ENCODE measurements at places on chromosomes 13 and 19.

DNA sequence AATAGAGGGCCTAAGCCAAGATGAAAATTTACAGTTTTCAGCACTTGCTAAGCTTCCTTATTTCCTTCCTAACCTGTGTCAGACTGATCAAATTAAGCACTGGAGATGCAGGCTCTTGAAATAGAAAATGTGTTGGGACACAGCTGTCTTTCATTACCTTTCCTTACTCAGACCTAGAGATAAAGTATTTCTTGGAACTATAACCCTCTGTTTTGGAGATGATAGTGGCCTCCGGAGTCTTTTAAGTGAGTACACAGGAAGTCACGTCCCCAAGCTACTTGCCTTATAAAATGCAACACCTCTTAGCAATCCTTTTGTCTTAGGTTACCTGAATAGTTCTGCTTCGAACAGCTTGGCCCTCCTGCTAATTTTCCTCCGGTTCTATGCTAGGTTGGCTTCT, 12.4 kb upstream of the AKAP11 start:
- no peak for DNase-seq

GRCh38 chr13:51380269-51380668, 40.8 kb downstream of the SERPINE3 start:
- DNase-seq = no peak

- no peak for DNase-seq
Measured at GRCh38 chr19:33390101-33390907, 16.8 kb downstream of the CEBPG start.

GRCh38 chr19:2716275-2716650, 4.9 kb downstream of the DIRAS1 start:
- DNase-seq = no peak

DNA sequence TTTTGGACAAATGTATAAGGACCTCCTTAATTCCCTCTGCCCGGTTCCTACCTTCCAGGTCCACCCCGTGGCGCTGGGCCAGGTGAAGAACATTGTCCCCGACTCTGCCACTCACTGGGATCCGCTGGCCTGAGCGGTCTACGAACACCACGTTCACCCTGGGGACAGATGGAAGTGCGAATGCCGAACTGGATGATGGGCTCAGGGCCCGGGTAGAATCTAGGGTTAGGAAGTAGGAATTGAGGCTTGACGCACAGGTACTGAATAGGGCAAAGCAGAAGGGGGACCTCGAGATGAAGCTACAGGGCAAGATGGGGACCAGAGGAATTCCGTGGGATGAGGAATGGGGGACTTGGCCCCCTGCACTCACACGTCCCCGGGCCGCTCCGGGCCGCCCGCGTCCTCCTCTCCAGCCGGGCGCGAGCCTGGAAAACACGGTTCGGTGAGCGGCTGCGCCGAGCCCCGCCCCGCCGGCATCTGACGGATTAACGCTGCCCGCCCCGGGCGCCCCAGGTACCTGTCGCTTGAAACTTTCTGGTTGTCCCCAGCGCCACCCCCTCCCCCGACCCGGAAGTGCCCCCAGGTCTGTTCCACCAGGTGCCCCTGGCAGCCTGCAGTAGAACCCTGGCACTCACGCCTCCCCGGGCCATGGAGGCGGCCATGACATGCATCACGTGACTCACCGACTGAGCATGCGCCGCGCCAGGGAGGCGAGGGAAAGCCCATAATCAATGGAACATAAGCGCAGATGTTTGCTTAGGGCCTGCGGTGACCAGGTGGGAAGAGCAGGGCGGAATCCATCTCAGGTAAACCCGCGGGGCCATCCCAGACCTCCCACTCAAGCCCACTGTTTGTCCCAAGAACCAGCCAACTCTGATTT, at the start of gene FDX2:
TSS of gene FDX2 (minus strand) at position 681 of the 880 bp plus-strand sequence. CDS start at position 662, 19 bp downstream.
- peak; percentile 94 for DNase-seq

DNA sequence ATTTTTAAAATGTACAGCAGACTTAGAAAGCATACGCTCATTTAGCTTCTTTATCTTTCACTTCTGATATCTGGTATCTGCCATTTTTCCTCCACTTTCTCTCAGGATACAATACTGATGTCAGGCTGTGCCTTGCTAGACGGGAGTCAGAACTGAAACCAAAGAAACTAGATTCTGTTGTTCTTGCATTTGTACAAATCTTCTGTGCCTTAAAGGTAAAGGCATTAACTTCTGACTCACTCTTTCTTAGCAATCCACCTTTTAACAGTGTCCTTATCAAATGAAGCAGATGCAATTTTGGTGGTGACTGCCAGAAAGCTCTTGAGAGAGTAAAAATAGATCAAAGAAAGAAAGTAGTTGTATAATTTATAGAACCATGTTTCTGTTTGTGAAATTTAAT, 370.4 kb downstream of the PCDH20 start:
- no peak for DNase-seq

DNA sequence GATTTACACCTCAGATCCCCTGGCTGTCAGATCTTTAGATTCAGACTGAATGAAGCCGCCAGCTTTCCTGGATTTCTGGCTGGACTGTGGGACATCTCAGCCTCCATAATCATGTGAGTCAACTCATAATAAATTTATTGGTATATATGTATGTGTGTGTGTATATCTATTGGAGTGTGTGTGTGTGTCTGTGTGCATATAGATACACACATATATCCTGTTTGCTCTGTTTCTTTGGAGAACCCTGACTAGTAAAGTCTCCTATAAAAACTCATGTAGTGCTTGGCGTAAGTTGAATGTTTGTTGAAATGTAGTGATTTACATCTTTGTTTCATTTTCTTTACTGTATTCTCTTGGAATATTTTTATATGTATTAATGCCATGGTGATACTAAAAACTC, 499.5 kb upstream of the KLF12 start:
- no peak for DNase-seq

DNA sequence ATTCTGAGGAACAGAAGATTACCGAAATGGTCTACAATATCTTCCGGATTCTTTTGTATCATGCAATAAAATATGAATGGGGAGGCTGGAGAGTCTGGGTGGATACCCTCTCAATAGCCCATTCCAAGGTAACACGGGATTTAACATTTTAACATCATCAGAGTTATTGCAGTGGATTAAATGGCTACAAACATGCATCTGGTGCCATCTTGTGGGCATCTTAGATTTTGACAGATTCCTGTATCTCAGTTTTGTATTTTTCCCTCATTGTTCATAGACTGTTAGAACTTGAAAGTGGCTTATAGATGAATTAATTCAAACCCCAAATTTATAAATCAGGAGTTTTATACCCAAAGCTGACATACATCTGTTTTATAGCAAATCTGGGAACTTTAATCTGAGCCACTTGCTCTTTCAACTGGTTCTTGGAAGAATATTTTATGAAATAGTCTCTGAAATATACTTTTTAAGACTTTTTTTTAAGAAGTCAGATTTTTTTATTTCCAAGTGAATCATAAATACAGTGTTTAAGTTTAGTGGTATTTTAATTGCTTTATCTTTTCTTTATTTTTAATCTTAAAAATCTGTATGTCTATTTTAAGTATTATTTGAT, 215.2 kb downstream of the NBEA start:
- DNase-seq = peak; percentile 19

DNA sequence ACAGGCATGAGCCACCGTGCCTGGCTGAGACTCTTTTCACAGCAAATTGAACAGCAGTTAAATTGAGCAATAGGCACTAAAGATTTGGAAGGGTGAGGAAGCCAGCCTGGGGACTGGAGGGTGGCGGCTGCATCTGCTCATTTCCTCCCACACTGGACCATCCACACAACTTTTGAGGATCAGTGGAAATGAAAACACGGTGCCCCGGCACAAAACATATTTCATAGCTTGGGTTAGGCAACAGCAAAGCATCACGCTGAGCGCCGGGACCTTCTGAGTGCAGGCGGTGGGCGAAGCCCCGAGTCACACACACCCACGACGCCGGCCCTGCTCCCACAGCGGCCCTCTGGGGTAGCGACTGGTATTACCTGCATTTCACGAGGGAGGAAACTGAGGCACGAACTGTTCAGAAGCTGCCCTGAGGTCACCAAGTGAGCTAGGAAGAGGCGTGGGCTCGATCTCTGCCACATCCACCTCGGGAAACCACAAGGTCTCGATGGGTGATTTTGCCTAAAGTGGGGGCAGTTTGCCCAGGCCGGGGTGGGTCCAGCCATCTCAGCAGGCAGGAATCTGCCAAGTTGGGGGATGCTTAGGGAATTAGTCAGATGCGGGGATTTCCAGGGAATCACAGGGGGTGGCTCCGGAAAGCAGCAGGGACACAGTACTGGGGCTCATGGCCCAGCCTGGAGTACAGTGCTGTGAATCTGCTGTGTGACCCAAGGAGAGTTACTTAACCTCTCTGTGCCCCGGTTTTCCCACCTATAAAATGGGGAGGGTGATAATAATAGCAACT, 3.5 kb upstream of the SBNO2 start:
- no peak for DNase-seq

DNA sequence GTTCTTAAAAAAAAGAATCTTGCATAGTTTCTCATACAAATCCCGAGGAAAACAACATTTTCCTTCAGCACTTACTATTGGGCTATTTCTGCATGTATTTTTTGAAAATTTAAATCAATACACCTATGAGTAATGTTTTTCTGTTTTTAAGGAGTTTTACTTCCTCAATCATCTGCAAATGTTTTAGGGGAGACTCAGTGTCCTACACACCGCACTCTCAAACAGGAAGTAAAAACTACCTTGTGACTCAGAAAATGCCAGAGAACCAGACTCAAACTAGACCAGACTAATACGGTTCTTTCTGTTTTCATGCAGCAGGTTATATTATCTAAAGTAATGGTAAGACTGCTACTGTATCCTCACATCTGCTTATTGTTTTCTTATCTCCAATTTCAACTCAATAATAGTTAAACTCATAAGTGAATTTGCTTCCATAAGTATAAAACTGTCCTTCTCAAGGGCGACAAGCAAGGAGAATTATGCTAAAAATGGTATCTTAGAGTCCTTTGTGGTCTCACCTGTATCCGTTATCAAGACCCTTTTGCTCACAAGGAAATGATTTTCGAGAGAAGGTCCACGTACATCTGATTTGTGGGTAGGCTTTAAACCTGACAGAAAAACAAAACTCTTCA, 52.5 kb downstream of the FLT3 start:
- no peak for DNase-seq

DNA sequence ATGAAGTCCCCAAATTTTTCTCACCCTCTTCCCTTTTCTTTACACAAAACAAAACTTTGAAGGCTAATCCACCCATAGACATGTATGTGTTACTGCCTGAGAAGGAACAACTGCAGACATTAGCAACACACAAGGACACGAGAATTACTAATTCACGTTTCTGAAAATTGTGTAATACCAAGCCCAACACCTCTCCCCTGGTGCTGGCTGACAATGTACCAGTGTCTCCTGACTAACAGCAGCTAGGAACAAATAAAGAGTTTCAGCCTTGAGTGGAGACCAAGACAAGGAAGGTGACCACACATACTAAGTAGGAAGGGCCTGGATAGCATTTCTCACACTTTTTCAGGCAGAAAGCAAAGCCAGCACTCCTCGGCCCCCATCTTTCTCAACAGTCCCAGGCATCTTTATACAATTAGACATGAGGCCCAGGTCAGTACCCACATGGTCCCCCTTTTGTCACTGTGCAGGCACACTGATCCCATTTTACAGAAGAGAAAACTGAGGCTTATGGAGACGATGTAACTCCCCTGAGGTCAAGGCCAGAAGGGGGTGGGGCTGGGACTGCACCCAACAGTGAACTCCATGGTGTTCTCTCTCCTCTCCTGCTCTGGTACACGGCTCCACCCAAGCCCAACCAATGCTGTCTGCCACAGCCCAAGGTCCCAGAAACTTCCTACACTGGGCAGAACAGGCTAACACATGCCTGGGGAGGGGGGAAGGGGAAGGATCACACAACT, 8.7 kb downstream of the BRD4 start:
- DNase-seq = no peak

- peak; percentile 12 for DNase-seq
Measured at GRCh38 chr19:42601811-42602443, 7.2 kb upstream of the CEACAM8 start.

- no peak for DNase-seq
Measured at GRCh38 chr13:27599845-27600553, 20.3 kb downstream of the LNX2 start.

- no peak for DNase-seq
Measured at GRCh38 chr19:58511353-58512208, at the start of gene SLC27A5. SLC27A5 (minus strand) TSS chr19:58511992; CDS start chr19:58511955, 37 bp downstream.

DNA sequence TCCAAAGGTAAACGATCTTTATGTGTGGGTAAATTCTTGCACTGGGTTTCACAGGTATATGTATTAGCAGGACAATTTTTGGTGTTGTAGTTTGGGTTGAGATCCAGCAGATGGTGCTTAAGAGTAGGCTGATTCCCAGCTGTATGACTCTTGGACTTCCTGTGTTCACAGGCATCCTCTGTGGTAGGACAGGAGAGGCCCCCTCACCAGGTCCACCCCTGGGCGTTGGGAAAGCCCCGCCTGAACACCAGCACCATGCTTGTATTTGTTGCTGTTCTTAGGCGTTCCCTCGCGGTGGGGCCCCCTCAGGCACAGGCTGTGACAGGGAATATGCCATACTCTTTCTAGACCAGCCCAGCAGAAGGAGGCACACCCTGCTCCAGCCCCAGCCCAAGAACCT, 49.5 kb upstream of the PCDH17 start:
- no peak for DNase-seq

- no peak for DNase-seq
Measured at GRCh38 chr13:44120849-44121755, 241.4 kb downstream of the LACC1 start.

DNA sequence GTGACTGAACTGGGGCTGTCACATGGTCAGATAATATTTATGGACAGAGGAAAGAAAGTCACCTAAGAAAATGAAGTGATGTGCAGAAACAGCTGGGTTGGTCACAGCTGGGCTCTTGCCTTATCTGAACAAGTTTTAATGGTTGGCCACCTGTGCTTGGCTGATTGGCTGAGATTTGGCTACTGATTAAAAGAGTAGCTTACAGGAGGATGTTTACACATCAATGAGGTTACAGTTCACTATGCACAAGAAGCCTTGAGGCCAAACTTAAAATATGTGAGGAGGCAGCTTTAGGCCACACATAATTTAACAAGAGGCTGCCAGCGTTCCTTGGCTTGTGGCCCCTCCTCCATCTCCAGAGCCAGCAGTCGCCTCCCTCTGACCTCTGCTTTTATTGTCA, 99.2 kb upstream of the C1QTNF9B start:
- no peak for DNase-seq

GRCh38 chr13:84528408-84529070, 646.3 kb upstream of the SLITRK1 start:
- DNase-seq = no peak

DNA sequence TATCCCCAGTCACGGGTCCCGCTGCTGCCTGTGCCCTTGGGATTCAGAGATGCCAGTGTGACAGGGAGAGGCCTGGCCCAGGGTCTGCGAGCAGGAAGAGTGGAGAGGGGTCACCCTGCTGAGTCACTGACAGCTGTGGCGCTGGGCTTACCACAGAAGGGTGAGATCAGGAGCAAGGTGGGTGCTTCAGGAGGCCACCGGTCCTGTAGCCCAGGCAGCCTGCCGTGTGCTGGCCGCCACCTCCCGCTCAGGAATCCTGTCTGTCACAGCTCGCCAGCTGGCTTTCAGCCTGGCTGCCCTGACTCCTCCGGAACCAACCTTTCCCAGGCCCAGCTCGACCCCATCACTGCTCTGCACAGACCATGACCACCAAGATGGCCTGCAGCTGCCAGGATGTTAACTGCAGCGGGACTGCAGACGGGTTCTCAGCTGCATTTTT, 25.3 kb downstream of the NAXD start:
- no peak for DNase-seq
